T-helper 1 cell (primary cell): ENCODE measurements at places on chromosomes 5 and 9.

DNA sequence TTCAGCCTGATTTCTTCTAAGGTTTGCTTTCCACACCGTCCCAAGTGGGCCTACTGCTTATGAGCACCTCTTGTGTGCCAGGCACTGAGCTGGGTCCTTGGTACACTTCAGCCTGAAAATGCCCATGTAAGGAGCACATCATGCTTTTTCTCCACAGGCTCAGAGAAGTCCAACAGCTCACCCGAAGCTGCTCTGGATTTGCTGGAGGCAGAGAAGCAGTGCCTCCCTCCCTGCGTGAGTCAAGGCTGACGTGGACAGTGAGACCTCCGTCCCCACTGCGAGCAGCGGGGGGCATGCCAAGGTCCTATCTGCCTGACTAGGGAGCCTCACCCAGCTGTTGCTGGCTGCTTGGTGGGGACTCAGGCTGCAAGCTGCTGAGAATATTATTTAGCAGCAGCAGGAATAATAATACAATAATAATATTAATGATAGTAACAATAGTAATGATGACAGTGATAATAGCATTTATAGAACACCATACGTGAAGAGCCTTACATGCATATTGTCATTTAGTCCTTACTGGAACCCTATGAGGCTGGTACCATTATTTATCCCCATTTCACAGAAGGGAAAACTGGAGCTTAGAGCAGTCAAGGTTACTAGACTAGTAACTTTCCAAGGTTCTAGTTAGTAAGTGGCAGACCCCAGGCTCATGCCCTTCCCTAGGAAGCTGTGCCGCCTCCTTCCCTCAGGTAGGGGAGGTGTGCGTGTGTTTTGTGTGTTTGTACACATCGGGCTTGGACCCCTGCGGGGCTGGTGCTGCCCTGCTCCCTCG is 194.8 kb downstream of the HSPA4 start:
- no peak for DNase-seq

GRCh38 chr9:134843740-134844139 is 36.9 kb upstream of the FCN2 start:
- DNase-seq = no peak

DNA sequence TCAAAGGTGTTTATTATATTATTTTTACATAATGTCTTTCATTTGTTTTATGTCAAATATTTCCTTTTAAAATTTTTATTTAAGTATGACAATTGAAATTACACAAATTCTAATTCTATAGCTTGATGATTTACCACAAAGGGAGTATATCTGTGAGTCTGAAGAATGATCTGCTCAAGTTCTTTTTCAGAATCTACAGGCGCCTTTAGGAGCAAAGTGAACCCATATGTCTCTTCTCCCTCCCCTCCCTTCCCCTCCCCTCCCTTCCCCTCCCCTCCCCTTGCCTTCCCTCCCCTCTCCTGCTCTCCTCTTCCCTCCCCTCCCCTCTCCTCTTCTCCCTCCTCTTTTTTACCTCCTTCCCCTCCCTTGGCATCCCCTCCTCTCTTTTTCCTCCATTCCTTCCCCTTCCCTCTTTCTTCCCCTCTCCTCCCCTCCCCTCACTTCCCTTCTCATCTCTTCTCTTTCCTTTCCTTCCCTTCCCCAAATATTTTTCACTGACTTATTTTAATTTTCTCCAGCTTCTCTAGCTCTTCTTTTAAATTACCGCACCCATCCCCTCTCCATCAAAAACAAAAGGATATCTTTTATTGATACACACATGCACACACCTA is 495.3 kb upstream of the PIK3R1 start:
- DNase-seq = no peak

DNA sequence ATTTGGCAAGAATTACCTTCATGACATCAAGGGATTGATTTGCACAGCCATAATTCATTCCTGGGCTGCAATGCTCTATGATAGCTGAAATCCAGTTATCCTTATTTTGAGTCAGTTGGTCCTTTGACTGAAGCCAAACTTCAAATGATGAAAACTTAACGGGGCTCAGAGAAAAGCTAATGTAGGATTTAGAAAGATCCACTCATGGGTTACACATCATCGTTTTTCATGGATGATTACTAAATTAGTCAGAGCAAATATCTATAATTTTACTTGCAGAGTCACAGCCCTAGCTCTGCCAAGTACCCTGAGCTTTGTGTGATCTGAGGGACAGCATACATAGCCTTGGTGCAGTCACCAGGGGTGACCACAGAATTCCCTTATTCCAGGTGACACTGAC is 27.3 kb upstream of the MUSK start:
- no peak for DNase-seq

GRCh38 chr5:177455036-177455660 is 8.5 kb downstream of the PRR7 start:
- peak; percentile 91 for DNase-seq
